ENCODE measurements at places on chromosomes 5 and 9. TPM values are rescaled to one million over a fixed set of nuclear protein-coding genes. Genes with fewer than 3 reads are reported as not detected.

PCDHGA3 gene
- polyA plus RNA-seq: 0.22 TPM

TAF9 gene
- 61.6 TPM for polyA plus RNA-seq

DNA sequence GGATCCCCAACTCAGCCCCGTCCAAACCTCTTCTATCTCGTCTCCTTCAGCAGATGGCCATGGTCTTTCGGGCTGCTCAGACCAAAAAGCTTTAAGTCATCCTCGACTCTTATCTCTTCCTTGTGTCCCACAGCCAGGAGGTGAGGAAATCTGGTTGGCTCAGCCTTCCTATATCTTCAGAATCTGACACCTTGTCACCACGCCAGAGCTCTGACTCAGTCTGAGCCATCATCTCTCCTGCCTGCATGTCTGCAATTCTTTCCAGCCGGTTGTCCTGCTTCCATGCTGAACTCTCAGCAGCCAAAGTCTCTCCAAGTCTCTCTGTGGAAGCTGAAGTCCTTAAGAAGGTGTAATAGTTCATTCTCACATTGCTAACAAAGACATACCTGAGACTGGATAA lies 419.3 kb upstream of the ADAMTS16 start:
- H3K27ac ChIP-seq: no peak overlapping the region
- H3K27me3 ChIP-seq: no peaks in the 10 kb centered on the region

DNA sequence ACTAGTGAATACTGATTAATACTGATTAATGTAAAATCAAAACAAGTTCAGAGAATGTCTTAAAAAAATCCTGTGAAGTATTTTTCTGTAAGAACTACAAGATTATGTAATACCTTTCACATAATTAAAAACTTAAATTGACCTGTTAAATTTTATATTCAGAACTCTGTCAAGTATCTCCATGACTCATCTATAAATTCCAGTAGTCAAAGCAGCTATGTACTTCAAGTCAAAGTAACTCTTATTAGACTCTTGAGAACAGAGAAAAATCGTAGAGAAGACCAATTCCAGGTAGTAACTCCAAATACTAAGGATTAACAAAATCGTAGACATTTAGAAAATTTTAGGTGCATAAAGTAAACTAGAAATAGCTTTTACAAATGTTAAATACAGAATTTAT lies 77.1 kb downstream of the HOMER1 start:
- H3K4me3 ChIP-seq: no peak overlapping the region
- H3K36me3 ChIP-seq: no peaks in the 10 kb centered on the region
- H3K4me1 ChIP-seq: no peaks in the 10 kb centered on the region
- H3K27me3 ChIP-seq: no peaks in the 10 kb centered on the region

DNA sequence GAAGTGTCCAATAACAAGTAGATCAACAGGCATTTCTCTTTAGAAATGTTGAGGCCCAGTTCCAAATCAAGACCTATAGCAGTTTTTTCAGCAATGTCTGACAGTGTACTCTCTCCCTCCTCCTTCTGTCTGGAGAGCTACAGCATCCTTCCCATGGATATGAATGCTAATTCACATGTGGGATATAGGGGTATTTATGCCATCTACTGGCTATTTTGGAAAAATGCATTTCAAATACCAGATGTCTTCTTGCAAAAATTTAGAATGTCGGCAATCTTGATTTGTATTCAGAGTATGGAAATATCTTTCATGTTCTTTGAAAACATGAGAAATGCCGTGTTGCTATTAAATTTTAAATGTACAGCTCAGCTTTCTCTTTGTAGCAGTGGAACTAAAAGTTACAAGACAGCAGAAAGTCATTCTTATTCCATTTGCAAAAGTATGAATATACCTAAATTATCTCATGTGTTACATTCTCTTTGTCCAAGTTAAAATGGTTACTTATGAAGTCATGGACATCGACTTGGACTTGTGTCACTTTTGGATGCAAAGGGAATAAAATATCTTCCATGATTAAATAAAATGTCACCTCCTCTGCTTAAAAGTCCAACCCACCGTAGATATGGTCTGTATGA lies 647.8 kb downstream of the TAF11L14 start:
- DNase-seq: no peak
- H3K27ac ChIP-seq: no peak overlapping the region
- no peaks in the 10 kb centered on the region for H3K36me3 ChIP-seq
- no peaks in the 10 kb centered on the region for H3K27me3 ChIP-seq
- no peak overlapping the region for H3K4me3 ChIP-seq

DNA sequence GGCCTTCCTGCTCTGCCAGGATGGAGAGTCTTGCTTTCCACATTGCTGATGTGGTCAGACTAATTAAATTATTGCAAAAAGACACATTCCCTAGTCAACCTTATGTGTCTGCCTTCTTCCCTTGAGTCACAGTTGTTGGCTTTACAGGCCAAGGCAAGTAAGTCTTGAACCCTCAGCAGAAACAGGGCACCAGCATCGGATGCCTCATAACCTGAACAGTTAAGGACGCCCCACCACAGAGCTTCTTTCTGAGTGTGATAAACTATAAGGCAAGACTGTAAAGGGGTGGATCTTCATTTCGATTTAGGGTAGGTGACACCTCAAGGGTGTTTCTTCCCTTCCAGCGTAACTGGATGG lies 670 bp upstream of the KIF2A start:
- H3K4me3 ChIP-seq: peak overlapping the region; percentile 95
- H3K27ac ChIP-seq: peak overlapping the region; percentile 98
- H3K4me1 ChIP-seq: peaks cover 36% of the 10 kb centered on the region
- DNase-seq: no peak
